ENCODE measurements at places on chromosomes 3 and 15.
A peak's percentile ranks its signal among the peaks of the same experiment; 100 is the strongest.

- no peak for DNase-seq
Observed at GRCh38 chr3:8539419-8539818, 37.8 kb downstream of the LMCD1 start.

DNA sequence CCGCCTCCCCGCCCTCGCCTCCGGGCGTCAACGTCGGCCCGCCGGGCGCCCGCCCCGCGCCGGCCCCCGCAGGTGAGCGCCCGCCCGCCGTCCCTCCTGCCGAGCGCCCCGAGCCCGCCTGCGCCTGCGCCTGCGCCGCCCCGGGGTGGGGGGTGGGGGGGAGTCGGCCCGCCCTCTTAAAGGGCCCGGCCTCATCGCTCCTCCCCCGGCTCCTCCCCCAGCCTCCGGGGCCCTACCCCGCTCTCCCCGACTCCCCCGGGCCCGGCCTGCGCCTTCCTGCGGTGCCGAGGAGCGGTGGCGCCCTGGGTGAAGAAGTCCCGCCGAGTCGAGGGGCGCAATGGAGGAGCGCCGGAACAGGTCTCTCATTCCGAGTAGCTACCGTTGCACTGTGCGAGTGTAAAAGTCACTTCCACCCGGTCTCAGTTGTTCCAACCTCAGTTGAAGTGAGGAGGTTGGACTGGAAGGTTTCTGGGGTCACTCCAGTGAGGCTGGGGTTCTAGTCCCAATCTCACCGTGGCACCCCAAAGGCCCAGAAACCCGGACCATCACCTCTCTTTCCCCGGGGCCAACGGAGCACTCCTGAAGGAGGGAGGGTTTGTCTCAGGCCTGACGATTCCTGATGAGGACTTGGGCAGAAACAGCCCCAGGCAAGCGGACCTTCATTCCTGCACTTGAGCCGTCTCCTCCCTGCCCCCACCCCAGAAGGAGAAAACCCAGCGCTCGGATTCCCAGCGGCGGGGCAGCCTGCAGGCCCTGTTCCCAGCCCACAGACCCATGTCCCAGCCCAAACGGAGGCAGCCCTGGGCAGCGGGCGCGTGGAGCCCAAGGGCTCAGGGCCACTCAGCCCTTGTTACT is 1.5 kb upstream of the TNK2 start:
- peak; percentile 90 for DNase-seq

DNA sequence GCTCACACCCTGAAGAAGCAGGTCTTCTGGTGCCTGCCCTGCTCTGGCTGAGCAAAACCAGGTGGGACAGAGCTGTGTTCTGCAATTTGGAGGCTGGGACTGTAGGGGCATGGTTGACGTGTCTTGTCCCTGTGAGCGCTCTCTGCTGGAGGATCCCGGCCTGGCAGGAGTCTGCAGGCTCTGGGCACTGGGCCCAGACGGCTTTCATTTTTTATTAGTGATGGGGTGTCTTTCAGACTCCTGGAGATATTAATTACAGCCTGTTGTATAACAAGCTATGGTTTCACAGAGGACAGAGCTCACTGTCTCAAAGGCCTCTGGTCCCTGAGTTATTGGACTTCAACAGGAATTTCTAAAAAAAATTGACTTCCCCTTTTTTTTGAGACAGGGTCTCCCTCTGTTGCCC is 29.5 kb upstream of the ZNF710 start:
- DNase-seq = peak; percentile 77

GRCh38 chr3:159497361-159497760 is 491.3 kb upstream of the IL12A start:
- no peak for DNase-seq

GRCh38 chr3:184345317-184346144 is 8.1 kb downstream of the FAM131A start:
- DNase-seq = peak; percentile 97

- peak; percentile 77 for DNase-seq
Observed at GRCh38 chr15:57213862-57214261, 162.4 kb upstream of the CGNL1 start.

DNA sequence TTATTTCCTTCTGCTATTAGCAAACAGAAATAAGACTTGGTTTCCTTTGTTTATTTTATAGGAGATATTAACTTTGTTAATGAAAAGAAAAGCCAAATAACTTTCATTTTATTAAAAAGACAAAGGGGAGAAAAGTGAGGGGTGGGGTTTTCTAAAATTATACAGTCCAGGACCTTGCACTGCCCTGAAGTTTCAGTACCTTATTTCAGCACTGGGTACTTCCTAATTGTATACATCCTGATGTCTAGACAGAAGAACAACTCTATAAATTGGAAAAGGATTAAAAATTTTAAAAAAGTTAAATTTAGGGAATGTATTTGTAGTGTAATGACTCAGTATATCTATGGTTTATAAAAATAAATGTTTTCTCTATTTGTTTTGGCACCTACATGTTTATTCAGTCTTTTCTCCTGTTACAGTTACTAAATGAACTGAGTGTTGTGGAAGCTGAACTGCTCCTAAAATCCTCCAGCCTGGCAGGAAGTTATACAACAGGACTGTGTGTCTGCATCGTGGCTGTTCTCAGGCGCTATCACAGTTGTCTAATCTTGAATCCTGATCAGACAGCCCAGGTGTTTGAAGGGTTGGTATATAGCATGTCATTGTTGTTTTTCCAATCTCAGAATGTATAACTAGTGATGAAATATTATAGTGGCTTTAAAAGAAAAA is 27.6 kb upstream of the P2RY13 start:
- DNase-seq = no peak

DNA sequence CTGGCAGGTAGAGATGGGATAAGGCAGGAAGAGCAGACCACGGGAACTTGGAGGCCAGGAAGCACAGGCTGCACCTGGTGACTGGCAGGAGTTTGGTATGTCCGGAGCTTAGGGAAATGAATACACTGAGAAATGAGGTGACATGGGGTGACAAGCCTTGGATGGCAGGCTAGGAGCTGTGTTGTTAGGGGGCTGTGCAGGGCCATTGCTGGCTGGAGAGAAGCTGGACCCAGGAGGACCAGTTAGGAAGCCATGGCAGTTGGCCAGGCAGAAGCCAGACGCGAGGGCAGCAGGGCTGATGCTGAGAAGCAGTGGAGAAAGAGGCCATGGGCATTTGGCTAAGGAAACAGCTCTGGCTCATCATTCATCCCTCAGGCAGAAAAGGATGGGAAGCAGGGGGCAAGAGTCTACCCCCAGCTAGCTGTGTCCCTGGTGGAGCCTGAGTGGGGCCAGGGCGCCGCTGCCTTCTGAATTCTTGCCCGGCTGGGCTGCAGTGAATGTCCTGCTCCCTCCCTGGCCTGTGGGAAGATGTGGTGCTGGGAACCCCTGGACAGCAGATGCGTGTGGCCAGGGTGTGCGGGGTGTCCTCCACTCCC is 255.8 kb downstream of the FAM43A start:
- DNase-seq = no peak

DNA sequence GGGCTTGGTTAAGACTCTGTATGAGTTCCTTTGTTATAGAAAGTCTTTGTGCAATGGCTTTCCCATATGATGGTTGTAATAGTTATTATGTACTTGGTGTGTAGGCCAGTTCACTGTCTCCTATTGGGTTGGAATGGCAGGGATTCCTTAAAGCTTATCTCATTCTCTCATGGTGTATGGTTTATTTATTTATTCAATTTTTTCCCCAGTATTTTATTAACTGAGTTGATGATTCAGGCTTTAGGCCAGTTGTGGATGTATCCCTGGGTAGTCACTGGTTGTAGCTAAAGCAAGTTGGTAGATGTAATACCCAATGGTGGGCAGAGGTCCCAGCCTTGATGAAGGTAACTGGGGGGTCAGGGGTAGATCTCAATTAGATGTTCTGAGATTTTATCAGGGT is 349.4 kb downstream of the DOCK3 start:
- no peak for DNase-seq

DNA sequence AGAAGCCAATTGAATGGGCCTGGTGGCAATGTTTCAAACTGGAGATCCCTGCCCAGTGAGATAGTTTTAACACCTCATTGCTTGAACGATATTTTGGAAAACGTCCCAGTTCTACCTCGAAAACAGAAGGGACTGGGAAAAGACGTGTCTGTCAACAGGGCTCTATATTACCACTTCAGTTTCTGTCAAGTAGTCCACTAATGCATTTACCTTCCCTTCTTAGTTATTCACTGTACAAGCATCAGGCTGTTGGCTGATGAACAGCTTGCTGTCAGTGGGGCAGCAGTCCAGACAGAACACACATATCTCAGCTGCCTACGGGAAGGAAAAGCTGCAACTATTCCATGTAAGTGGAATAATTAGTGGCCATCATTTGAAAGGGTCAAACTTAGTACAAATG is 794.7 kb upstream of the GBE1 start:
- no peak for DNase-seq

DNA sequence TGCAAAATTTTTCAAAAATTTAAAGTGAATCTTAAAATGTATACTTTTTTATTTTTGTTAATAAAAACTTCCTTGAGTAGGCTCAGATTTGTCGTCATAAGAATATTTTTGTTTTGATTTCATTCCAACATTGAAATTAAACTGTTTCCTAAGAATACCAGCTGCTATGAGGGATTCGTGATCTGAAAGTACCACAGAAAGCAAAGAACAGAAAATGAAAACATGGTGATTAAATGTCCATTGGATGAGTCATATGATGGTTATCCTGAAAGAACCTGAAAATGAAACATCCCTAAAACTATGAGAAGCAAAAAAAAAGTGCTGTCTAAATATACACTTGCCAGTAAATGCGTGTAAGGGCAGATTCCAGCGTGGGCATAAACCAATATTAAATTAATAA is 143.8 kb downstream of the GMNC start:
- DNase-seq = no peak

DNA sequence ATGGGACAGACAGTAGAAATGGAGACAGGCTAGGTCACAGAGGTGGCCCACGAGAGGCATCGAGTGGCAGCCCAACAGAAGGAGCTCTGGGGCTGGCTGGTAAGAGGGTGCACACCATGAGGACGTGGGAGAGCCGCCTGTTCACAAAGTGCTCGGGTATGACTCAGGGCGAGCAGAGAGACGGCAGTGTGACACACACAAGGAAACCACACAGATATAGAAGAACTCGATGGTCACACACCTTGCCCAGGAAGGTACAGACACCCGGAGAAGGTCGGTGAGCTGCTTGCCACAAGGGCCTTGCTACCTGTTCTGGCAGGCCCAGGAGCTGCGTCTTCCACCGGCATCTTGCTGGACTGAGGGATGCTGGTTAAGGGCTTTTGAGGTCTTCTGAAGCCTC is 50.2 kb downstream of the CA12 start:
- no peak for DNase-seq

DNA sequence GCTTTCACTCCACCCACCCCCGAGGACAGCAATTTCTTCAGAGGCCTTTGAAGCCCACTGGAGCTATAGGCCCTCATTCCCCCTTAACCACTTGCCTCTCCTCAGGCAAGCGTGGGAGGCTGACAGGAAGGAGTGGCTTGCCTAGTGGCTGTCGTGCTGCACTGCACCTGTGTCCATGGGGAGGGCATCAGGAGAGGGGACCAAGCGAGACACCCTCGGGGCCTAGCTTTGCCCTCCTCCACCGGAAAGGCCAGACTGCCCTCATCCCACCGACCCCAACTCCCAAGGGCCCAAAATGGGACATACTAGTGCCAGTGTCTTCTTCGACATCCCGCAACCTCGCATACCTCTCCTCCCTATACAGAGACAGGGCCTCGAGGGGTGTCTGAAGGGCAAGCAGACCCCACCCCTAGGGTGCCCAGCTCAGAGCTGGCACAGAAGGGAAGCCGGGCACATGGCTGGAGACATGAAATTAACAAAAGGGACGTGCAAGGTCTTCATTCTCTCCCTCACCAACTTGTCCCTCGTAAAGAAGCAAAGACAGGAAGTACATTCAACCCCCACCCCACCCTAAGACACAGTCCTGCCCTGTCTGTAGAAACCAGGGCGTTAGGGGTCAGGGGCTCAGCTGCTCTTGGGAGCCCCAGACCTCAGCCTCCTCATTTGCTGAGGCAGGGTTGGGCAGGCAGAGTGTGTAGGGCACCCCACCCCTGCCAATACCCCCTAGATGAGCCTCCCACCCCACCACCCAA is 24.3 kb downstream of the VIPR1 start:
- DNase-seq = peak; percentile 18

- DNase-seq = peak; percentile 49
Observed at GRCh38 chr3:69458803-69459365, 73.0 kb upstream of the FRMD4B start.

DNA sequence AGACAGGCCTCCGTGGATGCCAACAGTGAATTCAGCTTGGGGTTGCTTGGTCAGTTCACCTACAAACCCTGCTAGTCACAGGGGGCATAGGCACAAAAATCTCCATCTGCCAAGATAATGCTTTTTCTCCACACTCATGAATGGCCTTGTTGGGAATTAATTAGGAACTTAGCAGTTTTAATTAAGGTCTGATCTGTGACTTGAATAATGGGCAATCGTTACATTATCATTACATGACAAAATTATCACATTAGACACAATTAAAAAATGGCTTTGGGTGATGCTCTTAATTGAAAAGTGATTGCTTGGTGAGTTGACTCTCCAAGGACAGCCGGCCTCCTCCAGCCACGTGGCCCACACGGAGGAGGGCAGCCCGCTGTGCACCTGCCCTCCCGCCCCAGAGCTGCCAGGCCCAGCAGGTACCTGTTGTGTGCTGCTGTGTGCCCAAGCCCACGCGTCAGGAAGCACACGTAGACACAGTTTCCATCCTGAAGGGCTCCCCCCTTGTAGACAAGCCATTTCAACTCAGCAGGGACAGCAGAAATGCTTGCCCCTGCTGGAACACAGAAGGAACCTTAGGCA is 274.2 kb downstream of the OCA2 start:
- no peak for DNase-seq

- no peak for DNase-seq
Observed at GRCh38 chr3:123039178-123039577, 11.6 kb upstream of the SEMA5B start.

- no peak for DNase-seq
Observed at GRCh38 chr15:95018888-95019545, 787.7 kb downstream of the MCTP2 start.

GRCh38 chr3:16908016-16908807 is 23.5 kb downstream of the PLCL2 start:
- no peak for DNase-seq

- no peak for DNase-seq
Observed at GRCh38 chr15:58163985-58164384, 25.8 kb downstream of the AQP9 start.

GRCh38 chr15:88276821-88277410 is 20.4 kb upstream of the NTRK3 start:
- no peak for DNase-seq
